ENCODE measurements at places on chromosomes 16 and 17. TPM values are rescaled to one million over a fixed set of nuclear protein-coding genes. Genes with fewer than 3 reads are reported as not detected.
A peak's percentile ranks its signal among the peaks of the same experiment; 100 is the strongest.

GRCh38 chr17:77873500-77874302 is 84.8 kb upstream of the TNRC6C start:
- H3K27me3 ChIP-seq, result peaks cover 11% of the 10 kb centered on the region
- no peak overlapping the region for H3K4me3 ChIP-seq
- no peaks in the 10 kb centered on the region for H3K36me3 ChIP-seq
- H3K4me1 ChIP-seq, result peaks cover 6% of the 10 kb centered on the region

HIGD1B gene
- total RNA-seq, result not detected

RNF112 gene
- not detected for total RNA-seq

DNA sequence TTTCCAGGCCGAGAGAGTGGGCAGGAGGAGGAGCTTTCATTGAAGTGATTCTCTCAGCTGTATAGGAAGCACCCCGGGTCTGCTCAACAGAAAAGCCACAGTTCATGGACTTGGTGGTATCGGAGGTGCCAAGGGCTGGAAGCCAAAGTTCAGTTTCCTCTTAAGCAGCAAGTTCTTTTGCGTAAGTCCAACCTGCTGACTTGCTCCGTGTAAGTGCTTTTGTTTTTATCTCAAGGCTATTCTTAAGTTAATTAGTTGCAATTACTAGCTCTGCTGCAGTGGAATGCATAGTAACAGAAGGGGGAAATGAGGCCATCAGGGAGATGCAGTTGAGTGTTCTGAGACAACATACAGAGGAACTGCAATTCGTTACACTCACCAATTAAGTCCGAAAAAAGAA is 44.6 kb downstream of the SMIM36 start:
- no peak for DNase-seq
- H3K36me3 ChIP-seq, result no peaks in the 10 kb centered on the region
- no peak overlapping the region for H3K4me3 ChIP-seq
- H3K27me3 ChIP-seq, result no peaks in the 10 kb centered on the region
- no peaks in the 10 kb centered on the region for H3K4me1 ChIP-seq

GRCh38 chr16:70738083-70738977 is 52.5 kb upstream of the MTSS2 start:
- no peak overlapping the region for H3K27ac ChIP-seq
- H3K4me3 ChIP-seq, result no peak overlapping the region
- H3K36me3 ChIP-seq, result peaks cover 29% of the 10 kb centered on the region
- H3K4me1 ChIP-seq, result peaks cover 18% of the 10 kb centered on the region

- DNase-seq, result peak; percentile 96
- H3K4me1 ChIP-seq, result peaks cover 33% of the 10 kb centered on the region
- no peaks in the 10 kb centered on the region for H3K27me3 ChIP-seq
- peak overlapping the region; percentile 64 for H3K27ac ChIP-seq
These were observed 6.7 kb upstream of the KRT31 start for GRCh38 chr17:41404024-41404671.

DNA sequence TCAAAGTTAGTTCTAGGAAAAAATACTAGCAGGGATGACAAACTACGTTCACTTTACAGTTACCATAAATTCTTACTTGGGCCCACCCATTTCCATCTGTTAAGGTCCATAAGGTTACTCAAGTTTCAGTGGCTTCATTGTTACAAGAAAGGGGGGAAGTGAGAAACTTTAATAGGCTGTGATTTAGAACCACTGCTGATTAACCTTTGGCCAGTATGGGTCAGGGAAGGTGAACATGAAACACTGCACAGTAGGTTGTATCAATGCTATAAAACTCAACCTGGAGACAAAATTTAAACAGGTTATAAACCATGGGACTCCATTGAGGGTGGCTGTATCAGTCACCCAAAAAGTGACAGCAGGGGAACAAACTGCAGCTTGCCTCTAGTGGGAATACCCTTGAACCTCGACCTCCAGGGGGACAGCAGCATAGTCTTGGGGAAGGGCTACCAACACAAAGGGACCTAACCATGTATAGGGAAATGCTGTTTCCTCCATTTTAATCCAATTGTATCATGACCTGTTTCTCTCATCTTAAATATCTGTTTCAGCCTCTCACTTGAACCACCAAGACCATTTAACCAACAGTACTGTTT is 10.4 kb downstream of the PTRH2 start:
- peaks cover 95% of the 10 kb centered on the region for H3K36me3 ChIP-seq
- H3K27ac ChIP-seq, result peak overlapping the region; percentile 1
- H3K27me3 ChIP-seq, result no peaks in the 10 kb centered on the region
- DNase-seq, result no peak

DNA sequence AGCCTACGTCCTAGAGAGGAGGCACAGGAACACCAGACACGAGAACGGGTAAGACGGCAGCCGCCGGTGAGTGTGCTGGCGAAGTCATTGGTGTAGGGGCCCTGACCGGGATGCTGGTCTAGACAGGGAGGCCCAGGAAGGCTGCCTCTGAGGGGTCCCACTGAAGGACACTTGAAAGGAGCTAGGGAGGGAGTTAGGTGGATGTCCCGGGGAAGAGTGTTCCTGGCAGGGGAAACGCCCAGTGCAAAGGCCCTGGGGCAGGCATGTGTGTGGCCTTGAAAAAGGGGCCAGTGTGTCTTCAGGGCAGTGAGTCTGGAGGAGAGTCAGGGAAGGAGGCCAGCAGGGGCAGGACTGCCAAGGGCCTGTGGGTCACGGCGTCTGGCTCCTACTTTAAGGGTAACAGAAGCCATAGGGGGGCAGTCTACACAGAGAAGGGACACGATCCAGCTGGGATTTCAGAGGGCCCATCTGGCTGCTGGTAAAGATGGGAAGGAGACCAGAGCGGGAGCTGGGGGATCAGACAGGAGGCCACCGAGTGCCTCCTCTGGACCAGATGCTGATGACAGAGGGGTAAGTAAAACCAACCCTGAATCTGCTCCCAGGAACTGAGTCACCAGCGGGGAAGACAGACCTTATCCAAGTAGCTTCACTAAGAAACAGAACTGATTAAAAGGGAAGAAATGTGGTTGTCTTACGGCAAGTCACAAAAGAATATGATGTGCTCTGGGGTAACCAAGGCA is 115.9 kb downstream of the LITAF start:
- no peak overlapping the region for H3K4me3 ChIP-seq
- no peaks in the 10 kb centered on the region for H3K36me3 ChIP-seq
- no peaks in the 10 kb centered on the region for H3K27me3 ChIP-seq

- no peaks in the 10 kb centered on the region for H3K27me3 ChIP-seq
- no peak overlapping the region for H3K27ac ChIP-seq
- no peaks in the 10 kb centered on the region for H3K4me1 ChIP-seq
These were observed 29.7 kb upstream of the IRX3 start for GRCh38 chr16:54316095-54316889.

- no peak overlapping the region for H3K27ac ChIP-seq
- peaks cover 10% of the 10 kb centered on the region for H3K4me1 ChIP-seq
- no peak for DNase-seq
- no peaks in the 10 kb centered on the region for H3K27me3 ChIP-seq
These were observed 149.3 kb upstream of the KCNJ18 start for GRCh38 chr17:21542991-21543390.

GRCh38 chr16:72317446-72317845 is 145.5 kb upstream of the PMFBP1 start:
- DNase-seq, result no peak
- no peaks in the 10 kb centered on the region for H3K36me3 ChIP-seq
- H3K4me3 ChIP-seq, result no peak overlapping the region

GRCh38 chr17:72419866-72420774 is 299.3 kb downstream of the SOX9 start:
- H3K36me3 ChIP-seq, result peaks cover 5% of the 10 kb centered on the region
- peak overlapping the region; percentile 42 for H3K27ac ChIP-seq

DNA sequence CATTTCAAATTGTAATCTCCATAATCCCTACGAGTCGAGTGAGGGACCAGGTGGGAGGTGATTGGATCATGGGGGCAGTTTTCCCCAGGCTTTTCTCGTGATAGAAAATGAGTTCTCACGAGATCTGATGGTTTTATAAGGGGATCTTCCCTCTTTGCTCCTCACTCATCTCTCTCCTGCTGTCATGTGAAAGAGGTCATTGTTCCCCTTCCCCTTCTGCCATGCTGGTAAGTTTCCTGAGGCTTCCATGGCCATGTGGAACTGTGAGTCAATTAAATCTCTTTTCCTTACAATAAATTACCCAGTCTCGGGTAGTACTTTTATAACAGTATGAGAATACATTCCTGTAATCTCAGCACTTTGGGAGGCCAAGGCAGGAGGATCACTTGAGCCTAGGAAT is 76.7 kb upstream of the MARCHF10 start:
- no peak overlapping the region for H3K4me3 ChIP-seq
- no peak overlapping the region for H3K27ac ChIP-seq
- no peak for DNase-seq
- no peaks in the 10 kb centered on the region for H3K4me1 ChIP-seq

DNA sequence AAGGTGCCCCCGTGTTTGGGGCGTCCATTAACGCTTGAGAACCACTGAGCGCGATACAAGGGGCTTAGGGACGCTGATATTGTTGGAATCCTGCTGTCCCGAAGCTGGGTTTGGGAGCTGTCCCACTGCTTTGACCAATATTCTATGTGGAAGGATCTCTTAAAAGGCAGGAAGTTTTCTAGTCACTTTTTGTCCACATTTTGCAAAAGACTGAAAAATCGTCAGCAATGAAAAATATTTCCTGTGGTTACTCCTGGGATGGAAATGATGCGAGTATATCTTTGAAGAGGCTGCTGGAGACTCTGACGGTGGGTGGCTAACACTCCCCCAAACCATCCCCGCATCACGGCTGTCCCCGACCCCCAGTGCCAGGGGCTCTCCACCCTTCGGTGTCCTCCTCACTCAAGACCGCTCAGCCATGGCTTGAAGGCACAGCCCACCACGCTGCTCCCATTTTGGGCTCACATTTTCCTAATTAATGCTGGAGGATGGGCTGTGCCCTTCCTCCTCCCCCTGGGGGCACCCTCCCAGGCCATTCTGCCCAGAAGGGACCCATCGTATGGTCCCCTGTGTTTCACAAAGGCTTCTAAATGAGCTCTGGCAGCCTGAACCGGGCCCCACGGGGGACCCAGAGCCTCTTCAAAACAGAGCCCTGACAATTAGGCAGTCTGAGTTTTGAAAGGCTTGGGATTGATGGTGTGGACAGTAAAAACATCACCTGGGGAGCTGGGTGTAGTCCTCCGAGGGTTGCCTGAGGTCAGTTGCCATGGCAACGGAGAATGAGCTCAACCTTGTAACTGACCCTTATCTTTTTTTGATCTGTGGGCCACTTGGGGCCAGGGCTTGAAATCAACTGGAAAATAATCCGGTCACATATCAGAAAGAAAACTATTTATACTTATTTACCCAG is 158.6 kb downstream of the C16orf78 start:
- H3K36me3 ChIP-seq, result no peaks in the 10 kb centered on the region
- no peak overlapping the region for H3K27ac ChIP-seq
- no peaks in the 10 kb centered on the region for H3K27me3 ChIP-seq
- no peak overlapping the region for H3K4me3 ChIP-seq
- H3K4me1 ChIP-seq, result peaks cover 4% of the 10 kb centered on the region

- H3K27me3 ChIP-seq, result no peaks in the 10 kb centered on the region
- no peak for DNase-seq
- no peak overlapping the region for H3K27ac ChIP-seq
- no peaks in the 10 kb centered on the region for H3K36me3 ChIP-seq
- H3K4me1 ChIP-seq, result no peaks in the 10 kb centered on the region
- no peak overlapping the region for H3K4me3 ChIP-seq
These were observed 23.7 kb upstream of the BCO1 start for GRCh38 chr16:81214745-81215166.

ANKRD40CL gene
- not detected for total RNA-seq

DNA sequence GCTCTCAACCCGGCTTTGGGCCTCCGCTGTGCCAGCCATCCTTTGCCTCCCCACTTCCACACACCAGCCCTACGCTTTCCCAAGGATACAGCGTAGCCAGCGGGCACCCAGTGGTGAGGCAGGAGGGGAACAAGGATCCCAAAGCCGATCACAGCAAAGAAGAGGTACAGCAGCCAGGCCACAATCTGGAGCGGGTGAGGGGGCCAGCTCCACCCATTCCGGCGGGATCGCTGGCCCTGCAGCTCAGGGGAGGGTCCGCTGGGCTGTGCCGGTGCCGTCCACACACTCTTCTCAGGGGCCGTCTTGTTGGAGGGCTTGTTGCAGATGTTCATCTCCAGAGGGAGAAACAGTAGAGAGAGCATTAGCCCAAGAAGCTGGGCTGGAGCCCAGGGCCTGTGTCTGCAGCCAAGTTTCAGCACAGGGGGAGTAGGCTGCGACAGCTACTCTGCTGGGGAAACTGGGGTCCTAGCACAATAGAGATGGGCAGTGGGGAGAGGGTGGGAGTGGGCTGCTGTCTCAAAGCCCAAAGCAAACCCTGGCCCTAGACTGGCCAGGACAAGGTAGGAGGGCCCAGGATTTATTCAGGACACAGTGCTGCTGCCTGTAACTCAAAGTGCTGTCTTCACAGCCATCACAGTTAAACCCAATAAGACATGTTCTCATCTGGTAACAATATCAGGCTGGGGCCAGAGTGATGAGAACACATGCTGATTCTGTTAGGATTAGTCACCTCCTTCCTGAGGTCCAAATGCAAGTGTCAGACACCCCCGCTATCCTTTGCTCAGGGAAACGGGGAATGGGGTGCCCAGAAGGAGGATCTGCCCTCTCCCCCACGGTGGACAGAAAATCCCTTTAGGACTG is 9.9 kb downstream of the ZDHHC1 start:
- H3K36me3 ChIP-seq, result no peaks in the 10 kb centered on the region
- H3K4me1 ChIP-seq, result peaks cover 9% of the 10 kb centered on the region
- no peak for DNase-seq
- H3K27ac ChIP-seq, result no peak overlapping the region
- no peaks in the 10 kb centered on the region for H3K27me3 ChIP-seq

CACNA1G gene
- not detected for total RNA-seq

GRCh38 chr17:77205396-77206125 is 64.8 kb downstream of the SEC14L1 start:
- H3K36me3 ChIP-seq, result peaks cover 99% of the 10 kb centered on the region
- H3K4me1 ChIP-seq, result peaks cover 12% of the 10 kb centered on the region
- no peaks in the 10 kb centered on the region for H3K27me3 ChIP-seq

DNA sequence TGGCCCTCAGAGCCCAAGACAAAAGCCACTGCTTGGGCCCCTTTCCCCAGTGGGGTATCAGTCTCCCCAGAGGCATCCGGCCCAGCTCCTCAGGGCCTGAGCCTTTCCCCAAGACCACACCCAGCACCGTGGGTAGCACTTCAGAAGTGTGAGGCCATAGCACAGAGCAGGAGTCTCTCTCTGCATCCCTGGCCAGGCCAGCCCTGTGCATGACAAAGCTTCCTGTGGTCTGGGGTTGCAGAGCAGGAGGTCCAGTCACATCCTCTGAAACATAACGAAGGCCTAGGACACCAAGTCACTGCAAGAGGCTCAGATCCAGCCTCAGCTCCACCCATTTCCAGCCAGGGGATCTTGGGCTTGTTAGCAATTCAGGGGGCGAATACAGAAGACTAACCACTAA is 56.8 kb upstream of the ZNF423 start:
- H3K27me3 ChIP-seq, result no peaks in the 10 kb centered on the region
- H3K36me3 ChIP-seq, result no peaks in the 10 kb centered on the region
- H3K4me3 ChIP-seq, result no peak overlapping the region
- no peak for DNase-seq
- no peaks in the 10 kb centered on the region for H3K4me1 ChIP-seq

DNA sequence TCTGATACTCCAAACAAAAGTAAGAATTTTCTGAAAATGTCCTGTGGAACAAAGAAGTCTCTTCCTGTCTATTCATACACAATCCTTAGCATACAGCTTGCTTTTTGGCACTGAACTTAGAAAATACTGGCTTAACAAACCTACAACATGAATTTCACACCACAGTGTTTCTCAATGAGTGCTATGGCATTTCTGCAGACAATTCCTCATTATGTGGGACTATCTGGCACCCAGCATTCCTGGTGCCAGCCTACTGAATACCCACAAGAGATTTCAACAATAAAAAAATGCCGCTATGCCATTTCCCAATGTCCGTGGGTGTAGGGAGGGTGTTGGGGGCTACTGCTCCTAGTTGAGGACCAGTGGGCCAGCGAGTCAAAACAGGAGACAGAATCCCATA is 62.1 kb downstream of the ZNF652 start:
- H3K4me1 ChIP-seq, result no peaks in the 10 kb centered on the region
- no peak for DNase-seq
- H3K27ac ChIP-seq, result no peak overlapping the region
- no peak overlapping the region for H3K4me3 ChIP-seq
- H3K36me3 ChIP-seq, result peaks cover 11% of the 10 kb centered on the region

All from SJSA1 (cell line).